NCI-H187 (cell line): ENCODE measurements at places on chromosomes 16 and 17.

DNA sequence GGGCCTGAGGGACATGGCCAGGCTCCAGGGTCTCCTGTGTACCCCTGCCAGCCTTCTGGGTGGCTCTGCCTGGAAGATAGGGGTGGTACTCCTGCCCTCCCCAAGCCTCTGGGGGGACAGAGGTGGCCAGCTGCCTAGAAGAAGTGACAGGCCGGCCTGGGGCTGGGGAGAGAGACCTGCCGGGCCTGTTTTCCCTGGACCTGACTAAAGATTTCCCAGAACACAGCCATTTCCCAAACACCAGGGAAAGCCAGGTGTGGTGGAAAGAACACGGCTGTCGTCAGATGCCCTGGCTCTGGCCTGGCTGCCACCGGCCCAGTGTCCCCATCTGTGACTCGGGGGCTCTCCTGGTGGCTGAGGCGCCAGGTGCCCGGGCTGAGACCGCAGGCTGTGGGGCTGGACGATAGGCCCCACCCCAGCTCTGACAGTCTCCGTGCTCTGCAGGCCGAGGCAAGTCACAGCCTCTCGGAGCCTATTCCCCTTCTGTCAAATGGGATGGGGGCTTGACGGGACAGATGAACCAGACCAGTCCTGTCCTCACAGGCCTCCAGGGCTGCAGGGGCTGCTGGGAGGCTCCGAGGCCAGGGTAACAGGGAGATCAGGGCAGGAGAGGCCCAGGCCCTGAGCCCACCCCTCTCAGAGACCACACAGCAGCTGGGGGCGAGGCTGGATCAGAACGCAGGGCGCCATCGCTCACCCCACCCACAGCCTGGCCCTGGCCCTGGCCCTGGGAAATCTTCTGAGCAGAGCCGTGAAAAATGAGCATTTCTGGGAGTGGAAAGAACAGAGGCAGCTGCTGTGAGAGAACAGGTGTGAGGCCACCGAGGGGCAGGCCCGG lies 33.1 kb downstream of the CTU2 start:
- no peak for DNase-seq

DNA sequence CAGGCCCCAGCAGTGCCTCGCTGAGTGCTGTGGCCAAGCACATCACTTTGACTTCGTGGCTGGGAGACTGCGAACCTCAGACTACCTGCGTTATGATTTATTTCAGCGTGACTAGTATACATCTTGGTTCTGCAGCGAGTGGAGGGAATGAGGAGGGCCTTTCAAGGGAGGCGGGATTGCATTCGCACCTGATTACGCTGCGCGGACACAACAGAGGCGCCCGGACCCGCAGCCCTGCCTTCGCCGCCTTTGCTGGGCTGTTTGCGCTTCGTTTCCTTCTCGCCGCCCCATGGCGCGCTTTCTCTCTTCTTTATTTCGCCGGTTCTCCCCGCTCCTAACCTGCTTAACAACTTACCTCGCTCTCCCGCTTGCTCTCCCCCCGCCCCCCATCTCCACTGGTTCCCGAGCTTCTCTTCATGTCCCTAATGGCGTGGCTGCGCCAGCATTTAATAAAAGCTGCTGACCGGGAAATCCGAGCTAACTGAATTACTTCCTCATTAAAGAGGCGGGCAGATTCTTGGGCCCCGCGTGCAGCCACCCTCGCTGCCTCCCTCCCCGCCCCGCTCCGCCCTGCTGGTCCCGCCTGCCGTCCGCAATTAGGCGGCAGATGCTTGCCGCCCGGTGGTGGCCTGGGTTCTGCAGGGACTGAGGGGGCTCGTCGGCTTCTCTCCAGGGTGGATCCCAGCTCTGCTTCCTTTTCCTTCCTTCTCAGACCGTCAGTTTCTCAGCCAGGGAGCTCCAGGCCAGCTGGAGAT lies 257.6 kb upstream of the SDK2 start:
- no peak for DNase-seq

DNA sequence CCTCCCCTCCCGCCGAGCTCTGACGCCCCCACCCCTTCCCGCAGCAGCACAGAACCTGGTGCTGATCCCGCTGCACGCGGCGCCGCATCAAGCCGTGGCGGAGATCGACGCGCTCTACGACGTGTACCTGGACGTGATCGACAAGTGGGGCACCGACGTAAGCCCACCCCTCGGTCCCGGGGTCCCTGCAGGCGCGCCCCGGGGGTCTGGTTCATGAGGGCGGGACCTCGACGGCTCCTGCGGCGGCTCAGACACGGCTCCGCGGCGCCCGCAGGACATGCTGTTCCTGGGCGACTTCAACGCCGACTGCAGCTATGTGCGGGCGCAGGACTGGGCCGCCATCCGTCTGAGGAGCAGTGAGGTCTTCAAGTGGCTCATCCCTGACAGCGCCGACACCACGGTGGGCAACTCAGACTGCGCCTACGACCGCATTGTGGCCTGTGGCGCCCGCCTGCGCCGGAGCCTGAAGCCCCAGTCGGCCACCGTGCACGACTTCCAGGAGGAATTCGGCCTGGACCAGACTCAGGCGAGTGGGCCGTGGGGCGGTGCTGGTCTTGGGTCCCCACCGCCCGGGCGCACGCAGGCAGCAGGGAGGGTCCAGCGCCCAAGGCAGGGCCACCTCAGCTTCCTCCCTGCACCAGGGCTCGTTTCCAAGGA lies 1.4 kb downstream of the DNASE1L2 start:
- DNase-seq, result no peak

GRCh38 chr17:40026816-40027613 lies 11.8 kb downstream of the CSF3 start:
- peak; percentile 58 for DNase-seq

DNA sequence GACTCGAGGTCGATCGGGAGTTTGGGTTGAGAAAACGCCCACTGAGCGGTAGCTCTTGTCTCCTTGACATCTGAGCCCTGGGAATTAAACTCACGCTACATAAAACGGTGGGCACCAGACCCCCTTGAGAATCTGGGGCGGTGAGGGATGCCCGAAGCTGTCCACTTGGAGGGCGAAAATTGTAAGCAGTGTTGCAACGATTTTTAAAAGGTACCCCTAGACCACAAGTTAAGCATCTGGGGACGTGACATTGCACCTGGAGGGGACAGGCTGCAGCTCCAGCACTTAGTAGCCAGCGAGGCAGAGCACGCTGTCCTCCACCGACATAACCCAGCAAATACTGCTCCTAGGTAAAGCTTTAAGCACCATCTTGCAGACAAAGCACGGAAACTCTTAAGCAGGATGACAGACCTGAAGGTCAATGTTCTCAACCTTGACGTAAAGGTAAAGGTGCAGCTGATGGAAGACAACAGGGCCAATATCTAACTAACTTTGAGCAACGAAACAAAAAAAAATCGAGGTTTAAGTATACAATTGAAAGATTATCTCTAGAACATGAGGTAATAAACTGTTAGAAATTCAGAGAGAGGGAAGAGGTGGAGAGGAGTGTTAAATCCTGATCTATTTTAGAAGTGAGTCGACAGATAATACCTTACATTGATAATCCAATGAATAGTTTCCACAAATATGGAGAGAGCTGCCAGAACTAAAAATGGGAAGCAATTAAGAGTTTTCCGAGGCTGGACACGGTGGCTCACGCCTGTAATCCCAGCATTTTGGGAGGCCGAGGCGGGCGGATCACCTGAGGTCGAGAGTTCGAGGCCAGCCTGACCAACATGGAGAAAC lies 921 bp upstream of the CDR2 start:
- no peak for DNase-seq

- no peak for DNase-seq
Measured at GRCh38 chr17:68019336-68019674, 16.2 kb upstream of the KPNA2 start.

- no peak for DNase-seq
Measured at GRCh38 chr17:81673561-81674258, 7.2 kb downstream of the CCDC137 start.

GRCh38 chr16:1536601-1537000 lies 3.1 kb downstream of the TMEM204 start:
- DNase-seq, result no peak

GRCh38 chr17:75240394-75241142 lies 20.8 kb downstream of the GGA3 start:
- DNase-seq, result peak; percentile 18

DNA sequence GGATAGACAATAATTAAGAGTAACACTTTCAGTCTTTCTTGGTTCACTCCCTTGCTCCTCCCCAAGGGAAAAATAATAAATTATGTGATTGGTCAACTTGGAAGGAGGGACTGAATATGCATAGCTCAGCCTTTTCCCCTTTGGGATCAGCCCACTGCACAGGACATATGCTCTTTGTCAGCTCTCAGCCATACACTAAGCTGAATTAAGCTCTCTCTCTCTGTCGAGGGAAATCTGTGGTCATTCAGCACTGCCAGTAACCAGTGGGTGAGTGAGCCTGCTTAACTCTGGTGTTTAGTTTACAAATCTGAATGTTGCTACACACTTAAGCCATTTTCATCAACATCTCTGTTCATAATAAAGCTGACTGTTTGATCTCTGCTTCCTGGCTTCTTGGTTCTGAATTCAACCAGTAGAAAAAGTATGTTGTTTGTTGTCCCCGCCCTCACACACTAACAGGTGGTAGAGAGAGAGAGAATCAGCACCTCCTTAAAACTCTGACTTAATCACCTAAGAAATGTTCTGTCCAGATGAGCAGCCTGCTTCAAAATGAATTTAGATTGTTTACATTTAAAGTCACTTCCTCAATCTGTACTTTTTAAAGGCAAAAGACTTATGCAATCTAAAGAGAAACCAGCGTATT lies 102.3 kb upstream of the C17orf78 start:
- no peak for DNase-seq

DNA sequence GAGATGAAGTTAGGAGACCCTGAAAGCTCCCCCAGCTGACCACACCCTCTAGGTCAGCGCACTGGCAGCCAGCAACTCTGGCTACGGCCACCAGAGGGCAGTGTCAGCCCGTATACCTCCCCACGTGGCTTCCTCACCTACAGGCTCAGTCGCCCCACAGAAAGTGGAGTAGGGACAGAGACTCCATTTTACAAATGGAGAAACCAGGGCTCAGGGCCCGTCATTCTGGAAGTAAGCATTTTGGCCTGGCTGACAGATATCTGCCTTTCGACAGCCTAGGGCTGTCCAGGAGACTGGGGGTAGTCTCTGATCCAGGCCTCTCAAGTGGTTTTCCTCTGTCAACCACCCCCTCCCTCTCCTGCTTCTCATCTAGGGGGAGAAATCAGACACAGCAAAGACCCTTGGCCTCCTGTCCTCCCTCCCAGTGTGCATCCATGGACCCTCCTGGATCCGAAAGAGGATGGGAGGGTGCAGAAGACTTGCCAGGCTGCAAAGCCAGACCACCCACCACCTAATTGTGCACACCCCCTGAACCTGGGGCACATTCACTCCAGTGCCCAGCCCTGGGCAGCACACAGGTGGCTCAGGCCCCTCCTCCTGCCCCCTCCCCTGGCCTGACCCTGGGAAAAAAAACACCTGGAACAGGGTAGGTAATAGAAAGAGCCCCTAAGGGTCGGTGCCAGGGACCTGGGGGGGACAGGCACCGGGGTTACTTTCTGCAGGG lies 3.8 kb upstream of the HAP1 start:
- peak; percentile 67 for DNase-seq

DNA sequence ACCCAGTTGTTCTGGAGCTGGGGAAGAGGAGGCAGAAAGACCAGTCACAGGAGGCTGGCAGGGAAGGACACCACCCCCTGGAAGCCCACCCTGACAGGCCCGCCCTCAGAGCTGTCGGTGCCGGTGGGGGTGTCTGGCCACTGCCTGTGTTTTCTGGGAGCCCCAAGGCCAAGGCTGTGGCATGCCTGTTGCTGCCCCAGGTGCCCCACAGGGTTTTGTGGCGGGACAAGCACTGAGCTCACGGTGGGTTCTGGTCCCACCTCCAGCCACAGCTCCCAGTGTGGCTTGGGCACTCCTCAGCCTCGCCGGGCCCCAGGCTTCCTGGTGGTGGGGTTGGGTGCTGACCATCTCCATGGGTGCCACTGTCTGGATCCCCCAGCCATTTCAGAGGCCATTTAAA lies 58.0 kb downstream of the ZFPM1 start:
- no peak for DNase-seq

- no peak for DNase-seq
Measured at GRCh38 chr17:1144162-1144561, 35.6 kb downstream of the ABR start.

- DNase-seq, result no peak
Measured at GRCh38 chr17:9880582-9880999, 24.5 kb downstream of the RCVRN start.

GRCh38 chr16:71425746-71426068 lies 16.1 kb downstream of the TLE7 start:
- DNase-seq, result no peak

- DNase-seq, result no peak
Measured at GRCh38 chr17:329784-330420, 22.7 kb downstream of the RPH3AL start.

GRCh38 chr17:39920218-39921210 lies 2.1 kb upstream of the GSDMB start:
- no peak for DNase-seq

DNA sequence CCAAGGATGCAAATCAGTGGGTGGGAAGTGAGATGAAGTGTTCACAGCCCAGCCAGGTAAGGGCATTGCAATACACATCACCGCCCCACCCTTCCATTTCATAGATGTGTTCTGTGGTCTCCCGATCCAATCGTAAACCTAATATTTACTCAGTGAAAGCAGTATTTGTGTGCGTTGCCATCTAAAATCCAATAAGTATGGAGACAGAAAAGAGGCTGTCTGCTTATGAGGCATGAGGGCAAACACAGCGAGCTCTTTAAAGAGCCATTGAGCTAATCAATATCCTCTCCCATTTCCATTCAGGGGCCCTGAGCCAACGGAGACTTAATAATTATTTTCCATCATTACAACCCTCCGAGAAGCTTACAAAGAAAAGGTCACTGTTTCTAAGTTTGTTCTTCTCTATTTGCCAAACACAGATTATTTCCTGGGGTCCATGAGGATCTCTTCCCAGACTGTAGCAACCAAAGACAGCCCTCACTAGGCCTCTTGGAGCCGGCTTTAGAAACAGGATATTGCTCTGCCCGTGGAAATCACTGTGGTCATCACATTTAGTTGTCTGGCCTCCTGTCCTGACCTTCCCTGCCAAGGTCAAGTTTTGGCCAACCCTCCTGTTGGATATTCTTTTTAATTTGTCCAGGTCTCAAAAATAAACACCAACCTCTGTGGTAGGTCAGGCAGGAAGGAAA lies 120.1 kb downstream of the SLC39A11 start:
- DNase-seq, result no peak

DNA sequence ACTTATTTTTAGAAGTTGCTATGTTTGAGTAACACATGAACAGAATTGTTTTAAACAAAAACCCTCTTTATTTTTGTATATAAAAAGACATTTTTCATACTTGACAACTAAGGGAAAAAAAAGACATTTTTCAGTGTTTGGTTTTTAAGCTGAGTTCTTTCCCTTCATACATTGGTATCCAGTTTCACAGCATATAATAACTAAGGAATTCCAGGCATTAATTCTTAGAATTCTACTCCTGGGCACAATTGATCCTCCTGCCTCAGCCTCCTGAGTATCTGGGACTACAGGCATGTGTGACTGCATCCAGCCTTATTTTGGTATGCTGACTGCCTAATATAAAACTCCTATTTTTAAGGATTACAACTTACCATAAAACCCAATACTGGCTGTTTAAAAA lies 8.4 kb downstream of the FBXO47 start:
- no peak for DNase-seq

DNA sequence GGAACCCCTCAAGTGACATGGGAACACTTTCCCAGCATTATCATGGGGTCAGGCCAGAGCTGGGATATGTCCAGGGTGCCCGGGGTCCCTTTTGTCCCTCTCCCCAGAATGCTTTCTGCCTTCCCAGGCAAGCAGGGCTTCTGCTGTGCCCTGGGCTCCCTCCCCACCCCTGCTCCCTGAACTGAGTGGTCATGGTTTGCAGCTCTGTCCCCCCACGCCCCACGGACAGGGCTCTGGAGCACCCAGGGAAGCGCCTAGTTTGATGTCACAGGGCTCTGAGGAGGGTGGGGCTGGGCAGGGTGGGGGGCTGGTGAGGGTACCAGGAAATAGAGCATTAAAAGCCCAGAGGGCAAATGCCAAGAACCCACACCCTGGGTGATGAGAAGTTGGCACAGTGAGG lies 92.3 kb downstream of the CCDC182 start:
- DNase-seq, result no peak
